Effector CD8-positive, alpha-beta T cell (primary cell): ENCODE measurements at places on chromosomes 13 and 19.
A peak's percentile ranks its signal among the peaks of the same experiment; 100 is the strongest.

GRCh38 chr13:66837246-66837645, 392.9 kb downstream of the PCDH9 start:
- no peak for DNase-seq

- no peak for DNase-seq
Observed at GRCh38 chr13:79267560-79267959, 138.5 kb downstream of the RBM26 start.

DNA sequence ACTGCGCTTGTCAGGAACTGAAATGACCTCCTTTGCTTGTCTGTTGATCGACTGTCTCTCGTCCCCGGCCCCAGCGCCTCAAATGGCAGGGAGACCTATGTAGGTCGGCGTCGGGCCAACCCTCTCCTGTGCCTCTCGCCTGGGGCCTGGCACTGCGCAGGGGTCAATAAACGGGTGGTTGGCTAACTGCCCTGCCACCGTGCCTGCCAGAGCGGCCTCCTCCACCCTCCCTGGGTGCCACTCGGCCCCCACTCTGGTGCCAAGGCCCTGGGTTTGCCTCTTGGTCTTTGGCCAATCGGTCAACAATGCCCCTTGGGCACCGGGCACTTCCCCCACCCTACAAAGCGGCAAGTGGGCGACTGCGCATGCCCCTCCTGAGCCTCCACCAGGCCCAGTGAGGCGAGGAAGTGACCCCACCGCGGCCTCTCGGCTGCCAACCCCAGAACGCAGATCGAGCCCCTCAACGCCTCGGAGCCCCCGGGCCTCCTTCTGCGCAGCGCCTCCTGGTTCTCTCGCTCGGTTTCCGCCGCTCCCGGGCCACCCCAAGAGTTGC, 1.1 kb downstream of the KEAP1 start:
- no peak for DNase-seq

DNA sequence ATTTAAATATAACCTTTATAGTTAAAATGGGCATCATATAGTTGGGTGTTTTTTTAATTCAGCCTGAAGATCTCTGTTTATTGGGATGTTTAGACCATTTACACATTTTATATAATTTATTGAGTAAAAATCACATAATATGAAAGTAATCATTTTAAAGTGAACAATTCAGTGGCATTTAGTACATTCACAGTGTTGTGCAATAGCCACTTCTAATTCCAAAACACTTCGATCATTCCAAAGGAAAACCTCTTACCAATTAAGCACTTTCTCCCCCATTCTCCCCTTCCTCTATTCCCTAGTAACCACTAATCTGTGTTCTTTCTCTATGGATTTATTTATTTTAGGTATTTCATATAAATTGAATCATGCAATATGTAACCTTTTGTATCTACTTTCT, 30.2 kb downstream of the ZNF527 start:
- DNase-seq: no peak

DNA sequence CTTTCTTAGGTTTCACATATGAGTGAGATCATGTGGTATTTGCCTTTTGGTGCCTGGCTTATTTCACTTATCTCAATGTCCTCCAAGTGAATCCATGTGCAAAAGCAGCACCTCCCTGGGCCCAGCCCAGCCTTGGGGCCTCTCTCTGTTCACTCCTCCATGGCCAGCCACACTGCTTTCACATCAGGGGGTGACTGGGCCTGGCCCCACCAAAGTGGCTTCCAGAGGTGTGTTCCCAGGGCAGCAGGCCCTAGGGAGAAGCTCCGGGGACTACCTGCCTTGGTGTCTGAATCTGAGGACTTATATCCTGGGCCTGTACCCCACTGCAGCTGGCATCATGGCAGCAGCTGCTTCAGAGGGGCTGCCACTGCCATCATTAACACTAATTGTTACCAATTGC, 829.9 kb upstream of the SLITRK5 start:
- no peak for DNase-seq

- DNase-seq: no peak
Observed at GRCh38 chr19:15680478-15681322, 7.8 kb downstream of the CYP4F12 start.

DNA sequence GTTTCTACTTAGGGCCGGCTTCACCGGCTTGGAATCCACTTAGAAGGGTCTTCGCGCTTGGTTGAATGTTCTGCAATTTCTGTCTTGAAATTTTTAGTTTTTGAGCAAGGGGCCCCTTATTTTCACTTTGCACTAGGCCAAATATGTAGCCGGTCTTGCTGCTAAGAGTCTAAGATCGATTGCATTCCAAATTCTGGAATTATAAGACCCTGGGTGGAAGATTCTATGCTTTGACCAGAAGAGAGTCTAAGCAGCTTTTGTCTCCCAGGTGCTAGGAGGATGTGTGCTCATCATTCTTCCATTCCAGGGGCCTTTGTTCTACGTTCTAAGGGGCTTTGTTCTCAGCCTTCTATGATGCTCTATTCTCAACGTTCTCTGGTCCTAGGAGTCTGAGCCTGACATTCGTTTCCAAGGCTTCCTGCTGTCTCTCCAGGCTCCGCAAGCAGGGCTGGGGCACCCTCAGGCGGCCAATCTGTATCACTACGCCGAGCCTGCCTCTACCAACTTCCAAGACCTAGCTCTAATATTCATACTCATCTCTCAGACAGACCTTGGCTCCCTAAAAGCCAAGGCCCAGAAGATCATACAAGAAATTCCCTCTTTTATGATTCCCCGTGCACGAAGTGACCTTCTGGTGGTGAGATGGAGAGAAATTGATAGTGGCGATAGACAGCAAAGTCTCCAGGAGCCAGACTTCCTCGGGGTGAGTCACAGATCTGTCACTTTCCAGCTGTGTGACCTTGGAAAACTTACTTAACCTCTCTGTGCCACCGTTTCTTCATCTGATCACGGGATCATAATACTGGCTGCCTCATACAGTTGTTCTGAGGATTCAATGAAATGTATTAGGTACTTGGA, 982 bp upstream of the DACT3 start:
- DNase-seq: peak; percentile 64

DNA sequence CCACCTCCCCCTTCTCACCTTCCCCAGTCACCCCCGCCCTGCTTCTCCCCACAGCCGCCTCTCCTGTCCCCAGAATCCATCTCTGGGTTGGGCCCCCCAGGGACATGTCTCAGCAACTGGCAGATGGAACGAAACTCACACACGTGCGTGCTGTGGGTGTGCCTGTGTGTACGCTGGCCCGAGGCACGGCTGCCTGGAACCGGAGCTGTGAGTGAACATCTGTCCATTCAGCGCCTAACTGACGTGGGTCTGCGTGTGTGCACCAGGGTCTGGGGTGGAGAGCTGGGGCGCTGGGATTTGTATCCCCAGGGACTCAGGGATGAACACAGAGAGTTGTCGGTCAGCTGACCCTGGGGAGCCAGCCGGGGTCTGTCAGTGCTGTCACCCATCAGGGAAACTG, 752 bp upstream of the HAS1 start:
- no peak for DNase-seq

- no peak for DNase-seq
Observed at GRCh38 chr19:4144666-4145249, 8.7 kb upstream of the CREB3L3 start.
